ENCODE measurements at places on chromosomes 5 and 9.

DNA sequence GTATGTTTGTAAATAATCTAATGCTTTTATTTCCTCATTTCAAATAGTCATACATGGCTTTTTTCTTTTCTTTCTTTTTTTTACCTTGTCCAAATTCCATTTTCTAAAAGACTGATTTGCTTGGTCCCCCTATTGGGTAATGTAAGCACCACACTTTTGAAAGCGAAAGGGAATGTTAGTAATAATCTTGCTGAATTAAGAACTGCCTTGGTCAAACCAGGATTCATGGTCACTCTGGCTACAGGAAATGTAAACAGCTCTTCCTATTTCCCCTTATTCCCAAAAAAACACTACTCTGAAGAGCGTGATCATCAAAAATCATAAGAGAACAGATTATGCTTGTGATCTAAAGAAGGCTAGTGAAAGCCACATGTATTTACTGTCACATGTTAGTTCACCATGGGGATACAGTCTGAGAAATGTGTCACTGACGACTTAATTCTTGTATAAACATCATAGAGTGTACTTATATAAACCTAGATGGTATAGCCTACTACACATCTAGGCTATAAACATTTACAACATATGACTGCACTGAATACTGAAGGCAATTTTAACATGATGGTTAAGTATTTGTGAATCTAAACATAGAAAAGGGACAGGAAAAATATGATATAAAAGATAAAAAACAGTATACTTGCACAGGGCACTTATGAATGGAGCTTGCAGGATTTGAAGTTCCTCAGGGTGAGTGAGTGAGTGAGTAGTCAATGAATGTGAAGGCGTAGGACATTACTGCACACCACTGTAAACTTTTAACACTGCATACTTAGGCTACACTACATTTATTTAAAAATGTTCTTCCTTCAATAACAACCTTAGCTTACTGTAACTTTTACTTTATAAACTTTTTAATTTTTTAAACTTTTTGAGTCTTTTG is 75.3 kb downstream of the HMGCR start:
- no peak for DNase-seq

DNA sequence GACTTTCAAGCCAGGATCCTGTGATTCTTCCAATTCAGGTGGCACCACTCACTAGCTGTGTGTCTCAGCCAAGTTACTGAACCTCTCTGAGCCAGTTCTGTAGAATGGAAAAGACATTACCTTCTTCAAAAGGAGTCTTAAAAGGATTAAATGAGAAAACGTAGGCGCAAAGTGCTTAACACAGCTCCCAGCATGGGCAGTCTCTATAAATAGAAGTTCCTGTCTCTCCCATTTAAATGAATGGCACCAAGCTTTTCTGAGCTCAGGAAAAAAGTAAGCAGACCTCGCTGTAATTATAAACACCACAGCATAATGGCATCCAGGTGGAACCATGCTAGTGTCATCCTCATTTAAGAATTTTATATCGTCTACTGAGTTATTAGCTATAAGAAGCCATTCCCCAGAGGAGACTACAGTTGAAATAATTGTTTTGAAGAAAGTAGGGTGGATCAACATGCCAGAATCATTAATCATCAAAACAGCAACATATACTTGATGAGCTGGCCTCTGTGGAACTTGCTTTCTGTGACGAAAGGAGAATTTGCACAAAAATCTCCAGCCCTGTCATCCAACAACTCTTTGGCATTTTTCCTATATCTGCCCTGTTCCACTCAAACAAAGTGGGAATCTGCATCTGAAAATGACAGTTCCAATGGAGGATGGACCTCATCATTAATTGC is 188.9 kb downstream of the SPOCK1 start:
- no peak for DNase-seq

DNA sequence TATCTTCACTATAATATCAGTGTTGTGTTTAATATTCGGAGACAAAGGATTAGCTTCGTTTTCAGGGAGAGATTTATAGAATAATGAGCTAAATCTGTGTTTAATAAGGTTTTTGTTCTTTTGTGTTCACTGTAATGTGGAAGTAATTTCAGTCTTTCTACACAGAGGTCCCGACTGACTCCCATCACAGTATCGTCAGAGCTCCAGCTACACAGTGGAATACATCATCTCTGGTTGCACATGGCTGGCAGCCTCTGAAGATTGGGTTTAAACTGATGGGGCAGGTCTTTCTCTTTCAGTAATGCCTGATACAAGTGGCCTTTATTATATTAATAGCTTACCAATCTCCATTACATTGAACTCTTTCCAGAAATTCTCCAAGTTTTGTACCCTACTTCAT is 736.7 kb upstream of the RIOK2 start:
- no peak for DNase-seq

DNA sequence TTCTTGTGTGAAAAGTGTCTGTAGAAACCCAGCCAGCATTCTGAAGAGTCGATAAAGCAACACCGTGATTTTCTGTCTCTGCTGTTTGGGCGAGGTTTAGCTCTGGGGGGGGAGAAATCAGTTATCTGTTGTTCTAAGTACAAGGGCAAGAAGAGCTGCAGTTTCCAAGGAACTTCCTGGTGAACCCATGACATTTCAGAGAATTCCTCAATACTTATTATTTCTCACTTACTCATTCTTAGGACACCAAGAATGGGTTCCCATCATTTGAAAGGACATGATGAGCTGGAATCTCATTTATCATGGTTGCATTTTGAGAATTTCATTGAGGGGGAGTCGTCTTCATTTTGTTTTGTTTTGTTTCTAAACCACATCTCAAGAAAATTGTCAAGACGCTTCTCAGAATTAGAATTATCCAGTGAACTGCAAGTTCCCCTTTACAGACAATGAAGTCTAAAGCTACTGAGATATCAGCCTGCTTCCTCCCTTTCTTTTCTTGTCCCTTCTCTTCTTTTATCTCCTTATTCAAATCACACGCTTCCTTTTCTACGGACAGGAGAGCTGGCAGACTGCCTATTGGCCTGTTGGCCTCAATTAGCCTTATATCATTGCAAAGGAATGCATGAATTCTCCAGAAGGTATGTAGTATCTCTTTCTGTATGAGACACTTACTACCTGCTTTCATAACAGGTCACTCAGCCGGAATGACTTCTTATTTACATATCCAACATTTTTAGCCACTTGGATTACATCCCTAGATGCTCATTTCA is 53.7 kb downstream of the ZNF462 start:
- no peak for DNase-seq

- no peak for DNase-seq
Observed at GRCh38 chr5:147361441-147362175, 126.8 kb downstream of the STK32A start.

DNA sequence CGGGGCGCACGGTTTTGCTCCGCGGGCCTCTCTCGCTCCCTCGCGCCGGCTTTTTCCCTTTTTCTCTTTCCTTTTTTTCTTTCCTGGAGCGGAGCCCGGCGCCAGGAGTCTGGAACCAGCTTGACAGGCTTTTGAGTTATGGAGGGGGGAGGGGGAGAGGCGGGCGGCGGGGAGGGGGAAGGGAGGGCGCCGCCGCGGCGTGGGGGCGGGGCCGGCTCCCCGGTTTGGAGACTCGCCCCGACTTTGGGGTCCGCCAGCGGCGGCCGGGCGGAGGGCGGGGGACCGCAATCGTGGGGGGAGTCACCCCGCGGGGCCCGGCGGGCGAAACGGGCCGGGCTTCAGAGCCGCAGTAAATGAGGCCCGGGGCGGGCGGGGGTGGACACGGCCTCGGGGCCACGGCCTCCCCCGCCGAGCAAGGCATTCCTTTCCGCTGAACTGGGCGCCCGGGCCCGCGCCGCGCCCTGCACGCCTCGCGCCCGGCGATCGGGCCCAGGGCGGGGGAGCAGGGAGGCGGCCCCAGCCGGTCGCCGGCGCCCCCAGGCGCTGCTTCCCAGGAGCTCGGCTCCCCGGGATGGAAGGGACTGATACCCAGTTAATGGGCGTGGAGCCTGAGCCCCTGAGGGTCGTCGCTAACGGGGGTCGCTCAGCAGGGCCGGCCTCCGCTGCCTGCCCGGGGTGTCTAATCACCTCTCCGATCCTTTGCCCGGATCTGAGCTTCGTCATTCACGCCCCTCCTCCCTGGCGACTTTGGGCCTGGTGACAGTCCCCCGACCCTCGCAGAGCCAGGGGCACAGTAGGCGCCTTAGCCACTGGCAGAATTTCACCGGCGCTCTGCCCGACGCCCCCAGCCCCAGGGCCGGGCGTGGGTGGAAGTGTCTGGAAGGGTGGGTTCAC is 138.1 kb downstream of the C9orf50 start:
- DNase-seq, result no peak

DNA sequence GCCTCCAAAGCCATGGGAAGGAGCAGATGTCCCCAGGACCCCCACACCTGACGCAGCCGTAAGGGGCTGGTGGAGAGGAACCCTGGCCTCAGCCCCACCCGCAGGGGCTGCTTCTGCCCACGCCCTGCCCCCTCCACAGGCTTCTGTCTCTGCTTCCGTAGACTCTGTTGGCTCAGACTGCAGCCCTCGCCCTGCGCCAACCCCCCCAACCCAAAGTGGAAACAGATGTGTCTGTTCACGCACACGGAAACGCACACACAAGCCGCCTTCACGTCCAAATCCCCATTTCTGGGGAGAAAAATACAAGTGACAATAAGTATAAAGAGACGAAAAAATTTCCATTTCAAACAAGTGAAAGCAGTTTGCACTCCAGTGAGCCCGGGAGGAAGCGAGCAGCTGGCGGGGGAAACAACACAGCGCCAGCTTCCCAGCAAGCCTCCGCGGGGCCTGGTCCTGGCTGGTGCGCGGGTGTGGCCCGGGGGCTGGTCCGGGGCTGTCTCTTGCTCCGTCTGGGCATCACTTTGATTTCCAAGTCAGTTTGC is 32.6 kb upstream of the RXRA start:
- DNase-seq, result no peak

DNA sequence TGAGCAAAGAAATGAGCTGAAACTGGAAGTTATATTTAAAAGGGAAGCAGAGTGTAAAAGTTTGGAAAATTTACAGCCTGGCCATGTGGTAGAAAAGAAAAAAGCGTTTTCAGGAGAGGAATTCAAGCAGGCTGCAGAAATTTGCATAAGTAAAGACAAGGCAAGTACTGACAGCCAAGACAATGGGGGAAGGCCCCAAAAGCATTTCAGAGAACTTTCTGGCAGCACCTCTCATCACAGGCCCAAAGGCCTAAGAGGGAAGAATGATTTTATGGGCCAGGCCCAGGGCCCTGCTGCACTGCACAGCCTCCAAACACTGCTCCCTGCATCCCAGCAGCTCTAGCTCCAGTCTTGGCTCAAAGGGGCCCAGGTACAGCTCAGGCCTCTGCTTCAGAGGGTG is 169.7 kb downstream of the GLIS3 start:
- no peak for DNase-seq

- no peak for DNase-seq
Observed at GRCh38 chr5:178630475-178630930, 3.7 kb upstream of the CLK4 start.

GRCh38 chr5:100683881-100684280 is 148.7 kb downstream of the FAM174A start:
- DNase-seq, result no peak

GRCh38 chr5:159409801-159410200 is 79.5 kb upstream of the IL12B start:
- DNase-seq, result no peak

DNA sequence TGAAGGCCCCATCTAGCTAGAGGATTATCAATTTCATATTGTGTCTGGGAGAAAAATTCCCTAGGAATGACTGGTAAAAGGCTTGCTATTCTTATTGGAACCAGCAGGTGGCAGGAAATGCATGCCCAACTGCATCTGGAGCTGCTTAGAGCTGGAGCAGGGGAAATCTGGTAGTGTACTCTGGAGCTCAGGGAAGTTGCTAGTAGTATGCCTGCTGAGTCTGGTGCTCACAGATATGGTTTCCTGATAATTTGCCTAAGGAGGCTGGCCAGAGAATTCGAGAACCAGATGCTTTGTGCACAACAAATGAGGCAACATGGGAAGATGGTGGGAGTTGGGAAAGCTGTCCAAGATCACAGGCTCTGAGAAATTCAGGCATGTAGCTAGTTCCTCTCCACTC is 53.7 kb downstream of the G3BP1 start:
- DNase-seq, result peak; percentile 19

- no peak for DNase-seq
Observed at GRCh38 chr5:127011961-127012644, 18.3 kb downstream of the MARCHF3 start.

DNA sequence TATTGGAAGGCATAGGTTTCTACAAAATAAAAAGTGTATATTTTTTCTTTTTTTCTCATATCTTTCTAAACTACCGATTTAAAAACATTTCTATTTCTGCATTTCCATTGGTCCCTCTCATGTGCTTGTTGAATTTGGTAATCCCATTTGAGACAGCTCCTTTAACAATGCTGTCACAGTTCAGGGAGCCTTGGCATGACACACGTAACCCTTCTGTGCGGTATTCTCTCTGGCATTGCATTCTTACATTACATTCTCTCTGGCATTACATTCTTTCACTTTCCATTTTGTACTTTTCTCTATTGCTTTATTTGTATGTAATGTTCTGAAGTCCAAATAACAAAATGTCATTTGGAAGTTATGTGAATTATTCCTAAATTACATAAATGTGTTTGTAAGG is 150.7 kb upstream of the RASGRF2 start:
- DNase-seq, result no peak

GRCh38 chr5:7478459-7478858 is 82.5 kb downstream of the ADCY2 start:
- no peak for DNase-seq

- no peak for DNase-seq
Observed at GRCh38 chr5:99835791-99836190, 699.4 kb upstream of the FAM174A start.

DNA sequence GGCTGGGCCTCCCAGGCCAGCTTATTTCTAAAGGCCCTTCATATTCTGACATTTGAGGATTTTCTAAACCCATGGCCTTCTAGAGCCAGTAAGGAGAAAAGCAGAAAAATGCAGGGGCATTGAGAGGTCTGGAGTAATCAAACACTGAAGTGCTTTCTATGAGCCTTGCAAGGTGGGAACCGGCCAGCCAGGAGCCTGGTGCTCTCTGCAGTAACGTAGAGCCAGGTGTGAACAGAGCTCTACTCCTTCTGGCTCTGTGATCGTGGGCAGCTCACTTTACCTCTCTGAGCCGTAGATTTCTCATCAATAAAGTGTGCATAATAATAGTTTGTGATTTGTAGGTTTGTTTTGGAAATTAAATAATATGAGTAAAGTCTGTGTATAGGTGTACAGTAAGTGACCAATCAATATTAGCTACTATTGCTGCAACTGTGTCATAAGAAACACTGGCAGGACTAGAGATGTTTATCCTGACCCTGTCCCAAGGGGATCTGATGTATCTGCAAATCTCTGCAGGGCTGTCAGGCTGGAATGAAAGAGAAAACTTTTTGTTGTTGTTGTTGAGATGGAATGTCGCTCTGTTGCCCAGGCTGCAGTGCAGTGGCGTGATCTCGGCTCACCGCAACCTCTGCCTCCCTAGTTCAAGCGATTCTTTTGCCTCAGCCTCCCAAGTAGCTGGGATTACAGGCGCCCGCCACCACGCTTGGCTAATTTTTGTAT is 2.7 kb downstream of the SYNPO start:
- no peak for DNase-seq

- no peak for DNase-seq
Observed at GRCh38 chr9:109781541-109782197, 1.7 kb downstream of the PALM2AKAP2 start.
